ENCODE measurements at places on chromosomes 11 and 22. TPM values are rescaled to one million over a fixed set of nuclear protein-coding genes. Genes with fewer than 3 reads are reported as not detected.

Gene OR8B4
- total RNA-seq, result not detected

Gene IGSF22
- total RNA-seq, result not detected

DNA sequence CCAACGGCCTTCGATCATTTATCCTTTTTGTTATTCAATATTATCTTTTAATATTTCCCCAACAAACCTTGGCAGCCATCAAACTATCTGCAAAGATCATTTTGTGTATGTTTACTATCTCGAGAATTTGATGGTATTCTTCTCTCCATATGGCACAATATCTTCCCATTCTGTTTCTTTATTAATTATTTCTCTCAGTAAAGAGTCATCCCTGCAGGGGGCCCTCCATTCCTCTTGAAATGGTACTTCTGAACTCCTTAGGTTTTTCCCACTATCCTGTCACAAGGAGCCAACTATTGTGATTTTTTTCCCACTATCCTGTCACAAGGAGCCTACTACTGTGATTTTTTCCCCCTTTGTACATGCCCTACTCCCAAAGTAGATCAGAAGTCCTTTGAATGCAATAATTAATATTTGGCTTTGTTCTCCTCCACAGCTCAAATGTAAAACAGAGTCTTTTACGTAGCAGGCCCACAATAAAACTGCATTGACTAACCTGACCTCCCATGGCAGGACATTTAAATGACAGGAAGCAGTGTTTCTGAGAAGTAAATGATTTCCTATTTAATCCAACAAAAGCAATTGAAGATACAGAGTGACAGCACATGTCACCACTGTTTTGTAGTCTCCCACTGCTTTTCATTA, 43.3 kb downstream of the PDGFD start:
- no peak overlapping the region for H3K4me3 ChIP-seq
- H3K27me3 ChIP-seq, result no peaks in the 10 kb centered on the region
- H3K4me1 ChIP-seq, result no peaks in the 10 kb centered on the region
- no peaks in the 10 kb centered on the region for H3K36me3 ChIP-seq

Gene KDM4E
- not detected for total RNA-seq

DNA sequence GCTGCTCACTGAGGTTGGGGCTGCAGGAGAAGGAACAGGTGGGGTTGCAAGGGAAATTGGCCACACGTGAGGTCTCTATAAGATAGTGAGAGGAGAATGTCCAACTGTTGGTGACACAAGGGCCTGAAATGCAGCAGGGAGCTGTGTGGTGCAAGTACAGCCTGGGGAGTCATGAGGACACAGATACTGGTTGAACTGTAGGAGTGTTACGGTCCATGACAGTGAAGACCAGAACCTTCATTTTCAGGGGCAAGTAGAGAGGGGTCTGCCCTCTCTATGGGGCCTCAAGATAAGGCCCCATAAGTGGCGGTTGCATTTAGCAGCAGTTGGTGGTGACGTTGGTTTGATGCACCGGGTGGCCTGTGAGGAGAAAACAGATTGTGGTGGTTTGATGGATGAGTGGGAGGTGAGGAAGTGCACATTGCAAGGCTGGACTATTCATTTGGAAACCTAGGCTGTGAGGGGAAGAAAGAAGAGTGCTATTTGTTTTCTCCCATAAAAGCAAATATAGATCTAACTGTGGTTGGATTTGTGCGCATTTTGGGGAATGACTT, 39.4 kb downstream of the MICAL2 start:
- peaks cover 7% of the 10 kb centered on the region for H3K36me3 ChIP-seq
- H3K27ac ChIP-seq, result no peak overlapping the region
- DNase-seq, result peak; percentile 1
- peaks cover 7% of the 10 kb centered on the region for H3K4me1 ChIP-seq

GRCh38 chr22:47456031-47456430, 693.6 kb downstream of the TBC1D22A start:
- no peak for DNase-seq
- no peak overlapping the region for H3K4me3 ChIP-seq
- no peak overlapping the region for H3K27ac ChIP-seq
- H3K27me3 ChIP-seq, result no peaks in the 10 kb centered on the region
- H3K36me3 ChIP-seq, result no peaks in the 10 kb centered on the region
- no peaks in the 10 kb centered on the region for H3K4me1 ChIP-seq
